ENCODE measurements at places on chromosomes 7 and 10. TPM values are rescaled to one million over a fixed set of nuclear protein-coding genes. Genes with fewer than 3 reads are reported as not detected.

DNA sequence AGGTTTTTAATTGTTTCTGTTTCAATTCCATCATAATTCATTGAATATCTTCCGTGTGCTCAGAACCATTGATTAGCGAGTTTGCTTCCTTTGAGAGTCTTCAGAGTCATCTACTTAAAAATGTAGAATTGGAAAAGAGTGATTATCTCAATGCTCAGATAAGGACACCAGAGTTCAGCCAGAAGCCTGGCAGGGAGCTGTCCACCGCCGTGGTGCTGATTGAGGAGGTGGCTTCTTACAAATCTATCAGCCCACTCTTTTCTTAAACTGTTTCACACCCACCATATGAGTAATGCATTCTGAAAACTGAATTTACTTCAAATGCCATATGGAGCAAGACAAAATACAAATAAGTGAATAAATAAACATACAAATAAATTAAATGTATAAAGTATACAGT is 79.3 kb downstream of the INSYN2A start:
- DNase-seq = no peak

DNA sequence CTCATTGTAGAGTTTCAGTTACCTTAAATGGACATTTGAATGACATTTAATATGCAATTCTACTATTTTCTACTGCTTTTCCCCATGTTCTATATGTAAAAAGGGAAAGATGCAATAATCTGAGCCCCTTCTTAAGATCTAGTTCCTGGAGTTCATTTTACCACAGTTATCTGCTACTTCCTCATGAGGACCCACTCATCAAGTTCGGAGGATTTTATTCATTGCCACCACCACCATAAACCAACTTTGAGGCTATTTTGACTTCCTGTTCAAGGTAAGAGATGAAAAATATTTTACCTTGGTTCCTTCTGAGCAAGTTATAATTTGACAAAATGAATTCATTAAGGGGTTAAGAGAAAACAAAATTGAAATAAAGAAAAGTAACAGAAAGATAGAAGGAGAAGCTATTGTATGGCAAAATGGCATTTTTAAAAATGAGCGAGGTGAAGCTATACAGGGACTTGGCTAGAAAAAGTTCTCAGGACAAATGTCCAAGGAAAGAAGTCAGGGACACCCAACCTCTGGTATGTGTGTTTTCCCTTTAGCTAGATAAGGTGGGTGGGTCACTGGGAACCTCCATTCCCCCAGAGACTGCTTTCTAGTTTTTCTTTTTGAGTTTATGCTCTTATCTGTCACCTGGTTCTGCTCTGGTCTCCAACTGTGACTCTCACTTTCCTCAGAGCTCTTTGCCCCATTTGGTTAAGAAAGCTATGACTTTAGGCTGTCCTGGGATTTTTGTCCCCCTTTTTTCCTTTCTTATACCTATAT is 14.9 kb upstream of the FAM3C start:
- DNase-seq = no peak

The BAG3 gene
- polyA plus RNA-seq = 0.41 TPM

The HMX3 gene
- not detected for polyA plus RNA-seq

The LOXL4 gene
- not detected for polyA plus RNA-seq
